ENCODE measurements at places on chromosomes 4 and X.

GRCh38 chr4:3233391-3234071, 15.4 kb upstream of the MSANTD1 start:
- no peak for DNase-seq

DNA sequence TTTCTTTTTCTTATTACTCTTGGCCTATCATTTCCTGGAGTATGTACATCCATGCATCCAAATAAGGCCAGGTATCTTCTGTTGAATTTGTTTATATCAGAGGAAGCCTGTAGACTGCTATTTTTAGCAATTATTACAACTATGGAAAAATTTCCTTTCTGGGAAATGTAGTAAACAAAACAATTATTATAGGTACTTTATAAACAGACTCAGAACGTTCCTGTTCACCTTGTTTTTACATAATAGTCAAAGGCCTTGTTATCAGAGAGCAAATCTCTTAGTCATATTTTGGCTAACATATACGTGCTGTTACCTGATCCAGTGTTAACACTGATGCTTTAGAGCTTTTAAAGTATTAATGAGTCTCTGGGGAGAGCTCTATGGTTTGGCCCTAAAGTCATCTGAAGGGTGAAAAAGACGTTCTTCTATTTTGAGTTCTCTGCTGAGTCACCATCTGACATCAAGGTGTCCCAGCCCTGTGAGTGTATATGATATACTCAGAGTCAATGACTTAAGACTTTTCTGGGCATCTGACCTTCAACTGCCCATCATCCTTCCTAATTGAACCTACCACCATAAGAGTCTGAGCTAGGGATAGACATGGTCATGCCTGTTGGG, 7.3 kb downstream of the SPARCL1 start:
- DNase-seq = no peak

GRCh38 chrX:153672531-153673427, 834 bp downstream of the PNCK start:
- no peak for DNase-seq

DNA sequence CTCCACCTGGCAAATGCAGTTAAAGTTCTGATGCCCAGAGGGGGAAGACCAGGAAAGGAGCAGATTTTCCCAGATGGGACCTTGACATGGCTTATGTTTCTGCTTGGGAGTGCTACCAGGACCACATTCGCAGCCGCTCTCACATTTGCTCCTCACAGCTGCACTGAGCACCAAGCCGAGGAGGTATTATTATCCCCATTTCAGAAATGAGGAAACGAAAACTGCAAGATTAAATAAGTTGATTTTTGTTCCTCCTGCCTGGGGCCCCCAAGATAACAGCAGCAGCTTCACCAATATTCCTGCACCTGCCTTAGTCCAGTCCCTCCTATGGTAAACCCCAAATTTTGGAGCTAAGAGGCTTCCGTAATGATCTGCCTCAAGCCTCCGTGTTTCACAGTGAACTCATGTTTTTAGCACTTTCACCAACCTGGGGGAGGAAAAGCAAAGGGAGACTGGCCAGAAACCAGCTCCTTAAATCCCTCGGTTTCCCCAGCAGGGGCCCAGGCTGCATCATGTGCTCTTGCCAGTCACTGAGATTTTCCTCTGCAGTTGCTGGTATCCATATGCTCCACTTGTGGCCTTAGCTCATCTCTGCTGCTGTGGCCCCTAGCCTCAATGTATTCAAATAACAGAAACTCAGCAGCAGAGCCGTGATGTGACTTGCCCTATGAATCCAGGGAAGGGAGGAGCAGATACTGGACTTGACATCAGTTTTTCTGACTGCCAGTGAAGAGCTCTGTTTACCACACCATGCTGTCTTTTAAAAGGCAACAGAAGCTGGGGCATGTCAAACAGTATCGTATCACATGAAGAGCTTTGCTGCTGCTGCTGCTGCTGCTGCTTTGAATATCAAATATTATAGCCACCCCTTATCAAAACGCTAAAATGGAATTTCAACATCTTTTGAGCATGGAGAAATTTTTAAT, 95.5 kb upstream of the KLHL13 start:
- no peak for DNase-seq

DNA sequence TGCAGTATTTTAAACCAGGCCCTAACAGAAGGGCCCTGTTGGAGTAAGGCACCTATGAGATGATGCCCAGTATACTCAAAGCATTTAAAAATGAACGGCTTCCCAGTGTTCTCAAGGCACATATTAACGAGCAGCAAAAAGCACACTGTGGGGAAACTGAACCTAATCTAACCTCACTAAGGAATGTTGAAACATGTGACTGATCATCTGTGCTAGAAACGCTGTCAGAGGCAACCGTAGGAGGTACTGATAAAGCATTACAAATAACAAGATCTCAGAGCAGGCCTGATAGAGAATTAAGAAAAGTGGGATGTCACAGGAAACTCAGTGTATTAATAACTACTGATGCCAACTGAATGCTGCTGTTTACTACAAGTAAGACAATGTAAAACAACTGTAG, 24.0 kb downstream of the ASB9 start:
- no peak for DNase-seq

GRCh38 chrX:154761977-154762536, 607 bp upstream of the DKC1 start:
- DNase-seq = no peak

GRCh38 chr4:101967697-101968346, 177.3 kb downstream of the BANK1 start:
- DNase-seq = no peak

DNA sequence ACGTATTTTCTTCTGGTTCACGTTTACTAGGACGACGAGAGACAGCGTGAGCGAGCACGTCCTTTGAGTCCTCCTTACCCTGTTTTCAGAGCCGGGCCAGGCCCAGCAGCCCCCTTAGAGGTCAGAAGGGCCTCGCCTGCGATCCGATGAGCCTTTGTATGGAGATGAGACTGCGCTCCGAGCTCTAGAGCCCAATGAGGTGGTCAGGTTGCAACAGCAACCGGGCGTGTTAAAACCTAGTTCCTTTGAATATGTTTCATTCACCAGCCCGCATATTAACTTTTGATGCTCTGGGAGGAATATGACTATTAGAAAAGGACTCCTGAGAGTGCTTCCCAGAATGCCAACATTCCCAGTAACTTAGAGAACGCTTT, 55.6 kb upstream of the TADA2B start:
- DNase-seq = no peak

GRCh38 chr4:31408121-31408520, 688.0 kb downstream of the PCDH7 start:
- DNase-seq = no peak

DNA sequence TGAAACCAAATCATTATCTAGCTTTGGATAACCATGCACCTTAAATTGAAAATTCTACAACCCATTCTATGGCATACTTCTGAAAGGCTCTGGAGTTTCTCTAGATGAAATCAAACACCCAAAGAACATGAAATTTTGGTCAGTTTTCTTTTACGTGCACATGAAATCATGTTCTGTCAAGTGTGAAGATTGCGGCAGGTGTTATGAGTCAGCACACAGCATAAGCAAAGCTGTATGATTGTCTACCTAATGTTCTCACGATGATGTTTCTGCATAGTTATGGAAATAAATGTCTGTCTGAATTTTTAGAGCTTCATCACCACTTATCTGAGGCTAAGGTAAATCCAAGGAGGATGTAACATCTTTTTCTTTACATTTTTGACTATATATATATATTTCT, 495.3 kb downstream of the IL1RAPL1 start:
- no peak for DNase-seq

DNA sequence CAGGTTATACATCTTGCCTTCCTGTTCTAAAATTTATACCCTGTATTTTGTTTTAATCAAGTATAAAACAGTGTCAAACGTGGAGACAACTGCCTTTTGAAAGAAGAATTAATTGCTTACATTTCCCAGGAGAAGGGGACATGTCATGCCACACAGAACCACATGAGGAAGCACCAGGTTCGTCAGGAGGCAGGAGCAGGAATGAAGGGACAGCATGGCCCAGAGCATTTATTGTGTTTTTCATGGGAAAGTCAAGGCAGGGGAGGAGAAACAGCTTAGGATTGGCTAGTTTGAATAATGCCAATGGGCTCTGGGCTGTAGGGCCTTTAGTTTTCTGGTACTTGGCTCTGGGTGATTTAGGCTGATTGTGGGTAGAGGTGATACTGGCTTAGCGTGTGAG, 203.7 kb downstream of the CFAP299 start:
- no peak for DNase-seq

- DNase-seq = no peak
Measured at GRCh38 chrX:30525732-30526131, 51.8 kb downstream of the TASL start.

DNA sequence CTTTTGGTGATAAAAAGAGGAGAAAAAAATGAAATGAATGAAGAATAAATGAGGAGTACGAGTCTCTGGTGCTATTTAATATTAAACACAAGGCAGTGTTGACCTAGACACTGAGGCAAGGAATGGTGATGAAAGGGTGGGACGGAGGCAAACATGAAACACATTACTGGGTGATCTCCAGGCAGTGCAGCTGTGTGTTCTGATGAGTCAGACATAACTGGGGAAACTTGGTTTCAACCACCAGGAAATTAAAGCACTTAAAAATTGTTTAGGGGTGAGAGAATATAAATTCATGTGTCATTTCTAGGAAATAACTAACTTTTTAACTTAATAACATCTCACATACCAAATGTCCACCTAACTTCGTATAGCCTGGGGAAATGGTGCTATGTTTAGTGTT, 19.7 kb upstream of the CXCL6 start:
- no peak for DNase-seq

- no peak for DNase-seq
Measured at GRCh38 chr4:29536745-29537144, 1183.4 kb upstream of the PCDH7 start.

DNA sequence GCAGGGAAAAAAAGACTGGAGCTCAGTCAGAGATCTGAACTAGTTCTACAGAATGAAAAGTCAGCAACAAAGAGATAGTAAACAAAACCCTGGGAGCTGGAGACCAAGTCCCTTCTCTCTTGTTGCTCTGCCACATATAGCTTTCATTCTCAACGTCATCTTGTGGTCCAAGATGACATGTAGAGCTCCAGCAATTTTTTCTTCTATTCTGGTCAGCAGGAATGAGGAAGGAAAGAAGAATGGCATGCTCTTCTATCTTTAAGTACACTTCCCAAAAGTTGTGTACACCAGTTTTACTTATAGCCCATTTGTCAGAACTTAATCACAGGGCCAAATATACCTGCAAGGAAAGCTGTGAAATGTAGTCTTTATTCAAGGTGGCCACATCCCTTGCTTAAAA, 45.6 kb downstream of the RAP2C start:
- DNase-seq = no peak

GRCh38 chr4:105990933-105991332, 95.7 kb downstream of the NPNT start:
- no peak for DNase-seq

DNA sequence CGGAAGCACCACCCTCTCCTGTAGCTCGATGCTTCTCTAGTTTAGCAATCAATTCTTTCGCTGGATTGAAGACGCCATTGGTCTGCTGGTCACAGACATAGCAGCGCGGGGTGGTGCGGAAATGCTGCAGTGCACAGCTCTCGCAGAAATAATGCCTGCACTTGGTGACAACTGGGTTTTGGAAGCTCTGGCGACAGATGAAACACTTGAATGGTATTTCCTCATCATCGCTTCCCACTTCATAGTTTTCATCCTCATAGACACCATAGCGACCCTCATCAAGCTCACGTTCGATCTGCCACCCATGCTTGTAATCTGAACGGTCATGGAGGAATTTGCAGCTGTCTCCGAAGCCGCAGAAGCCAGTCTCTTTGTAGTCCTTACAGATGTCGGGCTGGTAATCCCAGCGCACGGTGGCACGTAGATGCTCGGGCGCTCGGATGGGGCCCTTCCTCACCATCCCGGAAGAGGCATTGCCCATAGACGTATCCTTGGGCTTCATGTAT, 854 bp downstream of the RNF113A start:
- peak; percentile 28 for DNase-seq

DNA sequence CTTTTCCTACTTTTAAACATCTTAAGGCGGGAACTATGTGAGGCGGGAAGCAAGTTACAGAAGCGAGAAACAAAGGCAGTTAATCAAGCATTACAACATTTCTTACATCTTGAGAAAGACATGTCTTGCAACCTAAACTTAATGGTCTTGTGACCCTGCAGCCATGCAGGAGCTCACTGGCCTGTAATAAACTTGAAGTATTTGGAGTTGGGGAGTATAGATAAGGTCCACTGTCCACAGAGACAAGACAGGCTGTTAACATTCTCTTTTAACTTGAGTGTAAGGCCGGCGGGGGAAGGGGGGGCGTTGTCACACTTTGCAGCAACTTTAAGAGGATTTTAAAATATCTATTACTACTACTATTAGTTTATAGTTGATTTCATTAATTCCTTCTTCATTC, 10.3 kb upstream of the UGT8 start:
- no peak for DNase-seq

GRCh38 chr4:41930139-41930831, 4.9 kb upstream of the TMEM33 start:
- no peak for DNase-seq

DNA sequence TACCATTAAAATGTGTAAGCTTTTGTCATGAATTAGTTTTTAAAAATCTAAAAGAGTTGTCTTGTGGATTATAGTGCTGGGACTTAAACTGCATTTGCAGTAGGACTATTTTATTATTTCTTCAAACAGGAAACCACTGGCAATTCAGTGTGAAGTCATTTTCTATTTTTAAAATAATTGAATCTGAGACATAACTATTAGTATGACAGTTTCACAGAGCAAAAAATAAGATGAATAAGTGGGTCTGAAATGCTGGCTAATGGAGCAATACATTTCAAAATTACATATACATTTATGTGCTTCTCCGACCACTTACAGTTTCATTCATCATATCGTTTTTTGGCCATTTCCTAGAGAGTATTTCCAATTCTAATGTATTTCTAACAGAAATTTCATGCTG, 75.3 kb upstream of the RAPGEF2 start:
- no peak for DNase-seq

DNA sequence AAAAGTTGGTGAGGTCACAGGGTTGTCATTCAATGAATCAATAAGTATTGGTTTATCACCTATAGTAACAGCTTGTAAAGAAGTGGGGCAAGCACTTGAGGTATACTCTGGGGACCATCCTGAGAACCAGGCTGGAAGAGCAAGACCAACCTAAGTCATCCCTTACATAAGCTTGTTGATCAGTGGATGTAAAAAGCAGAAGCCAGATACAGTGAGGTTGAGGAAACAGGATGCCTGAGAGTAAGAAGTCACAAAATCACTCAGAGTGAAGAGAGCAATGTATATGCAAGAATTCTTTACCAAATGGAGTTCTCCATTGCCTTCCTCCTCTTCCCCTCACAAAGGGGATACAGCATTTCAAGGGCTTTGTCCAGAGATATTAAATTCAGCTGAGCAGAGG, 76.3 kb upstream of the PACRGL start:
- DNase-seq = no peak

GRCh38 chr4:80726471-80726870, 304.0 kb upstream of the BMP3 start:
- DNase-seq = no peak

GRCh38 chr4:116862592-116862991, 222.8 kb downstream of the TRAM1L1 start:
- no peak for DNase-seq

- no peak for DNase-seq
Measured at GRCh38 chr4:53152467-53152866, 213.4 kb downstream of the SCFD2 start.
